Bronchial epithelial cell (primary cell): ENCODE measurements at places on chromosomes 3 and 15.

- peak; percentile 50 for DNase-seq
Observed at GRCh38 chr3:118380576-118380975, 654.1 kb downstream of the IGSF11 start.

DNA sequence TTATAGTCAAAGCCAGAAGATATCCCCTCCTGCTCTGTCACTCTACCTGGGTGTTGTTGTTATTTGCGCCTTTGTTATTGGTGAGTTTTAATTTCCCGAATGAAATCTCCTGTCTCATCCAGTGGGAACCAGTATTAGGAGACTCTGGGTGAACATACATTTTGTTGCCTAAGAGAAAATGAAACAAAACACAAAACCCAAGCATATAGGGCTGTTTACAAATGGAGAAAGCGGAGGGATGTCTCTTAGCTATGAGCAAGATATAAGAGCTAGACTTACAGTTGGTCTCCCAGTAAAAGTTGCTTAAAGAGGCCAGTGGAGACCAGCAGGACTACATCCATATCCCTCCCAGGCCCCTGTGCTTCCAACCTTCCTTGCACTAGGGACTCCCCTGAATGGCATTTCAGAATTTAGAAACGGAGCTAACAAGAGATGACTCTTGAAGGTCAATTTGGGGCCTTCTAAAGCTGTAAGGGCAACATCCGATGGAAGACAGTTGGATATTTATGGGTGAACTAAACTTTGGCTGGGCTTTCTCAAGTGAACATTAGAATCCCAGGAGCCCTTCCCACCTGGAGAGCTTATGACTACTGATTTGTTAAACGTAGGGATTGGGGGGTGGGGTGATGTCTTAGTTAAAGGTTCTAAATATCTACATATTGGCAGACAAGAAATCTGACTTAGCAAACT is 2.7 kb downstream of the EOMES start:
- DNase-seq = no peak

DNA sequence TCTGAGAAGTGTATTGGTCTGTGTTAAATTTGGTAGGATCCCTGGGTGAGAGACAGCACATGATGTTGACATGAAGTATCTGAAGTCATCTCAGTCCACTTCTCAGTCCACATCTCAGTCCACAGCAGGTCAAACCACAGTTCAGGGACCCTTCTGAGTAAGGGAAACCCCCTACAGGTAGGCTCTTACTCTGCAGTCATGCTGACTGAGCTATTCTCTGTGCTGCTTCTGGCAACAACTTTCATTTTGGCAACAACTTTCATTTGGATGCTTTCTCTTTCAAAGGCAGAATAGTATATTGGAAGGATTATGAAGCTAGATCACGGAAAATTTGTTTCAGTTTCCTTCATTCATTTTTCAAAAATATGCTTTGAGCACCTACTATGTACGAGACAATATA is 178.2 kb upstream of the GOLIM4 start:
- no peak for DNase-seq

GRCh38 chr3:101065962-101066361 is 72.7 kb upstream of the ABI3BP start:
- peak; percentile 95 for DNase-seq

DNA sequence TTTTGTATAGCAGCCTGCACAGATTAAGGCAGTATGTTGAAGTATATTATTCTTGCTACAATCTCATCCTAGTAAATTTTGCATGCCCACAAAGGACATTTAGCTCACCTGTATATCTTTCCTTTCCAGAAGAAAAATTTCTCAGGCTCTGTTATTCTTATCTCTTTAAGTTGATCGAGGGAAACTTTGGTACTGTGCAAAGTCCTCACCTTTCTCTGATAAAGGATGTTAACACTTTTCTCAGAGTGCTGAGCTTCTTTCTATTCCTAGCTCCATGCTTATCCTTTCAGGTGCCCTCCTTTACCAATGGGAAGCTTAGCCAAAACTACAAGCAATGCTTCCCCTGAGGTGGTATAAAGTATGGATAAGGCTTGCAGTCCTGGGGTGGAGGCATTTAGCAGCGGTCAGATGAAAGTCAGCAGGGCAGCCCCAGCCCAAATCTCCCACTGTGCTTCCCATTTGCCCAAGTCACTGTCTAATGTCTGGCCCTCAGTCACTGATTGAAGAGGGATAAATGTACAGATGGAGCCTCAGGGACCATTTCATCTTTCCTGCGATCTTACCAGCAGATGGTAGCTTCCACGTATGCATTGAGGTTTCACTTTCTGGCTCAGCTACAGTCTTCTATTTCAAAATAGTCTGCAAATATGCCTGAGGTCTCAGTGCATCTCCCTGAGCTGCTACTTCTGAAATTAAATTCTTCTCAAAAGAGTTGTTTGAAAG is 127.8 kb upstream of the P2RY1 start:
- no peak for DNase-seq

DNA sequence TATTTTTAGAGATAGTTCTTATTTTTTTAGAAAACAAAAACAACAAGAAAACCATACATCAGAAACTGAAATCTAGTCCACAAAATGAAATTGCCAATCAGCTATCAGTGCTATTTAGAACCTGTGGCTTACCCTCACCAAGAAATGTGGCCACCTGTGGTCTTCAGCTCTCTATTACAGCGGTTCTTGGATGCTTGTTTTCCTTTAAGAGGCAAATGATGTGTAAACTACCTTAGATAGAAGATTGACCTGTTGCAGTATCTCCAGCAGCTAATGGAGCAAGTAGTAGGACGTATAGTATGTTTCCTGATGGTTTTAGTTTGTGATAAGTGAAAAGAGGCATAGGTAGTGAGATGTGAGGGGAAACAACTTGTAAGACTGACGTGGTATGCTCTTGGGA is 21.2 kb downstream of the TFG start:
- no peak for DNase-seq

GRCh38 chr3:52436500-52437149 is 8.3 kb downstream of the SEMA3G start:
- DNase-seq = no peak

DNA sequence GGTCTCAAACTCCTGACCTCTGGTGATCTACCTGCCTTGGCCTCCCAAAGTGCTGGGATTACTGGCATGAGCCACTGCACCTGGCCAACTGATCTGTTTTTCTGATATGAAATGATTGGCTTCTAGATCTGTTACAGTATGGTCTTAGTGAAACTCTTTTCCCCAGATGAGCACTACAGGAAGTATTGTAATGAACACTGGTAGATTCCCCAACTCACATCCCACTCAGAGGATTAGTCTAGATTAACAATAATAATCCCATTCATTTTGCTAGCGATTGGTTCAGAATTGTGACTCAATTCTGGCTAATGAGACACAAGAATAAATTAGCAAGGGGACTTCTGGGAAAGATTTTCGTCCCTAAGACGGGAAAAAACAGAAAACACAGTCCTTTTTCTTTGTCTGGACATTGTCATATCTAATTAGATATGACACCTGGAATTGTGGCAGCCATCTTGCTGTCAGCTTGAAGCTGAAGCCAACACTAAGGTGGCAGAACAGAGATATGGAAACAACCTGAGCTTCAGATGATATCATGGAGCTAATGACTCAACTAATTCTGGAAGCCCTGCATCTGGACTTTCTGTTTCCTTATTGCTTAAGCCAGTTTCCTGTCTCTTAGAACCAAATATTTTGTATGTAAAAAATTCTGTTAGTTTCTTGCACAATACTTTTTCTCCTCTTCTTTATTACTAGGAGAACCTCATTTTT is 17.4 kb upstream of the NPTN start:
- peak; percentile 88 for DNase-seq

GRCh38 chr15:95086531-95087252 is 855.3 kb downstream of the MCTP2 start:
- DNase-seq = peak; percentile 62

DNA sequence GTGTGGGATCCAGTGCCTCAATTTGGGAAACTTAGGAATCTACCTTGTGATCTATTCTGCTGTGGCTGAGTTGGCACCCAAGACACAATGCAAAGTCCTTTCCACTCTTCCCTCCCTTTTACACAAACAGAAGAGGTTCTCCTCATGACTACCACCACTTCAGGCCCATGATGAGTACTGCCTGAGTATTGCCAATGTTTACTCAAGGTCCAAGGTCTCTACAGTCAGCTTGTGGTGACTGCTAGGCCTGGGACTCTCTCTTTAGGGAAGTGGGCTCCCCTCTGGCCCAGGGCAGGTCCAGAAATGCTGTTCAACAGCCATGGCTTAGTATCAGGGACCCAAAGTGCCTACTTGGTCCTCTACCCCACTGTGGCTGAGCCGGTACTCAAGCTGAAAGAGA is 56.8 kb upstream of the PEX5L start:
- DNase-seq = no peak

GRCh38 chr15:28125673-28126651 is 26.8 kb upstream of the OCA2 start:
- DNase-seq = peak; percentile 52

- DNase-seq = no peak
Observed at GRCh38 chr3:184899953-184900595, 88.1 kb downstream of the VPS8 start.

DNA sequence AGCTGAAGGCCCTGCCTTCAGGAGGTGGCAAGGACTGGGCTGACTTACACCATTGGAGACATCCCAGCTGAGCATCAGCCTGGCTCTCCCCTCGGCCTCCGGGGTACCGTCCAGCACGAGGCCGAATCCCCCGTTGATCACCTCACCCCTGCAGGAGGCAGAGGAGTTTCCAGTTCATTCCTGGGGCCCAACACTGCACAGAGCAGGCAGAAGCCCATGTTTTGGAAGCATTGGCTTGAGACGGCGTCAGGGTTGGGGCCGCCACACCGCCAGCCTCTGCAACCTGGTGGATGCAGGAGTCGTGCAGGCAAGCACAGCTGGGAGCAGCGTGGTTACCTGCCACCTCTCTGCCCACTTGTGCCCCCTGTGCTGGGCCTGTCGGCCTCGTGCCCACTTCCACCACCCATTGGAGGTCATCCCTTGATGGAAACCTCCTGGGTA is 7.7 kb upstream of the ZXDC start:
- DNase-seq = no peak

DNA sequence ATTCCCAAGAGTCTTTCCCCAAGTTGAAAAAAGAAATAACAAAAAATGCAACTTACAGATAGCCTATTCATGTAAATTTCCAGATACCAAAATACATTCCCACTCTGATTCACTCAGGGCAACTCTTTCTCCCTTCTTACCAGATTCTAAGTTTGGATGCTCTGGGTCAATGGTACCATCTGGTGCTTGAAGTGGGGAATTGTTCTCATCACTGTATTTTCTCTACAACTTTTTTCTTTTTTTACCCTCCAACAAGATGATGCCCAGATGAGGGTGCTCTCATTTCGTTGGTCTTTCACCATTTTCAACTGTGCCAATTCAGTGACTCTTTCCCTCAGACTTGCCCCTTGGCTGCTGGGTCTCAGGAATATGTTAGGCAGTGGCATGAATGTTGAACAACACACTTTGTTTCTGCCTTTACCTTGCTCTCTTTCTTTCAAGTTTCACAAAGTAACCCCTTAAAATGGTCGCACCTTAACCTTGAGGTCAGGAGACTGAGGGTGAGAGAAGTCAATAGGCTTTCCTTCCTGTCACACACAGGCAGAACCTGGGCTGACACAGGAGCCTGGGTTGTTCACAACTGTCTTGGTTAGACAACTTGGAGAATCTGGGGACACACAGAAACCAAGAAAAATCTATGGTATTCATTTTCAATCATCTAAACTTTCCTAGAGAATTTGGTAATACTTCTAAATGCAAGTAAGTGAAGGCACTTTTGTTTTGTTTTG is 330.7 kb upstream of the SLCO3A1 start:
- DNase-seq = peak; percentile 18

DNA sequence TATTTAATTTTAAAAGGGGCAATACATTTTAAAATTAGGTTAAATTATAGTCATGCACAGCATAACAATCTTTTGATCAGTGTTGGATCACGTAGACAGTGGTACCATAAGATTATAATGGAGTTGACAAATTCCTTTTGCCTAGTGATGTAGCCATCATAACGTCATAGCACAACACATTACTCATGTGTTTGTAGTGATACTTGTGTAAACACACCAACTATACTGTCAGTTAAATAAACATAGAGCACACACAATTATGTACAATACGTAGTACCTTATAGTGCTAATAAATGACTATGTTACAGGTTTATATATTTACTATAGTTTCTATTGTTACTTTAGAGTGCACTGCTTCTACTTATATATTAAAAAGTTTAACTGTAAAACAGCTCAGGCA is 31.2 kb downstream of the FOXB1 start:
- peak; percentile 69 for DNase-seq

DNA sequence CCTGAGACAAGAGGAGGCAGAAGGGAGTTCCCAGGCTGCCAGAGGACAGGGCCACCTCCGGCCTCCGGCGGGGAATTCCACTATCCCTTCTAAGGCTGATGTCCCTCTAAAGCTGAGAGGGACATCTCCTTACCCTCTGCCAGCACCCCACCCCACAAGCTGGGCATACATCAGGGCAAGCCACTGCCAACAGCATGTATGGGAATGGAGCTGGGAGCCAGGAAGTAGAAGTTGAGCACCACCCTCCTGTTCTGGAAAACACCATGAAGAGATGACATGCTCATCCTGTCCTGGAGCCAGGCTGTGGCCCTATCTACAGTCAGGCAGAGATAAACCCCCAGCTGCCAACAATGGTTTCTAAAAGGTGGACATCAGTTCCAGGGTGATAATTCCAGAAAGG is 7.1 kb downstream of the PLCD1 start:
- no peak for DNase-seq

DNA sequence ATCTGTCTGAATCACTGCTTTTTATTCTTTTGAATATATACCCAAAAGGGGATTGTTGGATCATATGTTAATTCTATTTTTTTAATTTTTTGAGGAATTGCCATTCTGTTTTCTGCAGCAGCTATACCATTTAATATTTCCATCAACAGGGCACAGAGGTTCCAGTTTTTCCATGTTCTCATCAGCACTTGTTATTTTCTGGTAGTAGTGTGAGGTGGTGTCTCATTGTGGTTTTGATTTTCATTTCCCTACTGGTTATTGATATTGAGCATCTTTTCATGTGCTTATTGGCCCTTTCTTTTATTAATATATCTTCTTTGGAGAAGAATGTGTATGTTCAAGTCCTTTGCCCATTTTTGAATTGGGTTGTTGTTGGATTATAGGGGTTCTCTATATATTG is 68.1 kb downstream of the PDE8A start:
- no peak for DNase-seq

DNA sequence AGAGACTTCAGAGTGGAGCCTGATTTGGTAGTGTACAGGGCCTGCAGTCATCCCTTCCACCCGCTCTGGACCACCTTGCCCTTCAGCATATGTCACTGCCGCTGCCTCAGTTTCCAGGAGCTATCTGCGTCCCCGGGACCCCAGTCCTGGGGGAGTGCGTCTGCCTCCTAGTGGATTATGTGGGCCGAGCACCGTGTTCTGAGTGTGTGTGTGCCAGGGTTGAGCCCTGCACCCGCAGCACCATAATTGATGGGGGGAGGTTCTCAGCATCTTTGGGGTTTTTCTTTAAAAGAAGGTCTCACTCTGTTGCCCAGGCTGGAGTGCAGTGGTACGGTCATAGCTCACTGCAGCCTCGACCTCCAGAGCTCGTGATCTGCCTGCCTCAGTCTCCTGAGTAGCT is 33.6 kb downstream of the CD276 start:
- DNase-seq = no peak

- DNase-seq = peak; percentile 7
Observed at GRCh38 chr3:167626490-167626889, 27.3 kb downstream of the WDR49 start.
